CD8-positive, alpha-beta memory T cell (primary cell): ENCODE measurements at places on chromosomes 2 and 18. TPM values are rescaled to one million over a fixed set of nuclear protein-coding genes. Genes with fewer than 3 reads are reported as not detected.

DNA sequence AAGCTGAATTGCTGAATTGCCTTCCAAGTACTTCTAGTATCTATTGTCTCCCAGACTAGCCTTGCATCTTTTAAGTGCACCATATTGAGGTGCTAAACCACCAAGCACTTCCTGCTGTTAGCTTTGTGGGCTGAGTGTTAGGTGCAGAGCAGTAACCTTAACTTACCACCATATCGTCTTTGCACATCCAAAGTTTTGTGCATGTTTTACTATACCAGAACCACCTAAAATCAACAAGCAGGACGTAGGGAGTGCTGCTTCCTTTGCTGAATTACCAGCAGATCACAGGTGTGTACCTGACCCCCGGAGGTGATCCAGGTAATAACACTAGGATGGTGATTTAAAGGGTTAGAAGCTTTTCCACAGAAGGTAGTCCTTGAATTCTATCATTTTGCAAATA is 359.9 kb upstream of the HNRNPA3 start:
- no peaks in the 10 kb centered on the region for H3K27me3 ChIP-seq
- H3K27ac ChIP-seq, result no peak overlapping the region
- DNase-seq, result peak; percentile 72
- H3K36me3 ChIP-seq, result no peaks in the 10 kb centered on the region

DNA sequence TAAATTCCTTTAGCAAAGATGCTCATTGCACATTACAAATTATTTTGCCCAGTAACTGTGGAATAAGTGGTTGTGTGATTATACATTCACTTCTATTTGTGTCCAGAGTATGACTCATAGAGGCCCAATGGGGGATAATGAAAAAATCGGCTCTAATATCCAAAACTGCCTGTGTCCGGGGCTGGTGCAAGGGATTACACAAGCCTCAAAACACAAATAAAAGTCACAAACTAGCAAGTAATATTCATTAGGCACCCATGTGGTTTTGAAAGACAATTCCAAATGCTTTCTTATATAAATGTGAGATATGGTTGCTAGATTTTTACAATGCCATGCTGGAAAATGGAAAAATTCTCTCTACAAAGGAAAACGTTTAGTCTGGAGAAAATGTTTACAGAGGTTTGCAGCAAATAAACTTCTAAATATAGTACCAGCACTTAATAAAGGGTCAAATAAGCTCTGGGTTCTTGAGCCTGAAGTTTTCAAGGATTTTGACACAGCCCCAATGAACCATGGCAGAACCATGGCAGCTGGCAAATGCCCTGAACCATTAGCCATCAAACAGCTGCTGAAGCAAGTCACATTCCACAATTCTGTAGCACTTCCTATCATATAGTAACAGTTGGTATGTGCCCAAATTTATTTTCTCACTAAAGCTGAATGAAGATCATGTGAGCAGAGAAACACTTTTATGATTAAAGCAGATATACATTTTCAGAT is 40.5 kb downstream of the IRS1 start:
- no peak for DNase-seq
- no peak overlapping the region for H3K4me3 ChIP-seq
- no peaks in the 10 kb centered on the region for H3K36me3 ChIP-seq
- H3K27me3 ChIP-seq, result no peaks in the 10 kb centered on the region
- no peak overlapping the region for H3K27ac ChIP-seq

- no peak overlapping the region for H3K27ac ChIP-seq
- no peak overlapping the region for H3K4me3 ChIP-seq
- DNase-seq, result no peak
- H3K4me1 ChIP-seq, result no peaks in the 10 kb centered on the region
These were observed 63.0 kb downstream of the BCL11A start for GRCh38 chr2:60490441-60490840.

The PID1 gene
- total RNA-seq, result not detected

The SLC39A6 gene
- 43.8 TPM for total RNA-seq
